ENCODE measurements at places on chromosomes 3 and 15.

DNA sequence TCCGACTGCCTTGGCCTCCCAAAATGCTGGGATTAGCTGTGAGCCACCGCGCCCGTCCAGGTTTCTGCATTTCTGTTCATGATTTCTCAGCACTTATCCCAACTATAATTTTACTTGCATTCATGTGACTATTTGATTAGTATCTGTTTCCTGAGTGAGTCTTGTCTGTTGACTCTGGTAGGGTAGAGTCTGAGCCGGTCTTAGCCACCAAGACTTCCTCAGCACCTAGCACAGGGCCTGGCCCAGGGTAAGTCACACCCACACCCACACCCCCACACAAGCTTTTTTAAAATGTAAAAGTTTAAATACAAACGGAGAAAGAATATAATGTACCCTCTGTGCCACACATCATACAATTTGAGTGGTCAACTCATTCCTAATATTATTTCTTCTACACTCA, 3.1 kb upstream of the SPATA12 start:
- DNase-seq: no peak

- no peak for DNase-seq
Measured at GRCh38 chr3:53217175-53217574, 38.6 kb downstream of the TKT start.

DNA sequence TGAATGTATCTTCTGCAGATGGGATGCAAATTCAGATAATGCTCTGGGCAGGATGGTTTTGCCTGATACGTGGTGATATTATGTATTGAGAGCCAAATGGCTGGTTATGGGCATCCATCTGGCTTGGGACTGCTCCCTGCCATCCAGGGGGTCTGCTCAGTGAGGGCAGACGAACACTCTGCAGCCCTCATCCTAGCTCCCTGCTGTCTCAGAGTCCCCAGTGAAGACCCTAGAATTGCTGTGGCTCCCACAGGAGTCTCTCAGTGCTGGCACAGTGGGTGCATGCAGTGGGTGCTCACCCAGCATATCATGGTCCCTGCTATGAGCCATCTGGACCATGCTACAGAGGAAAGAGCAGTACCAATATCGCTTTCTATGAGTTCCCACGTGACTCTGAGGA, 10.3 kb downstream of the CX3CR1 start:
- no peak for DNase-seq

GRCh38 chr15:38069511-38070011, 135.1 kb downstream of the TMCO5A start:
- no peak for DNase-seq

DNA sequence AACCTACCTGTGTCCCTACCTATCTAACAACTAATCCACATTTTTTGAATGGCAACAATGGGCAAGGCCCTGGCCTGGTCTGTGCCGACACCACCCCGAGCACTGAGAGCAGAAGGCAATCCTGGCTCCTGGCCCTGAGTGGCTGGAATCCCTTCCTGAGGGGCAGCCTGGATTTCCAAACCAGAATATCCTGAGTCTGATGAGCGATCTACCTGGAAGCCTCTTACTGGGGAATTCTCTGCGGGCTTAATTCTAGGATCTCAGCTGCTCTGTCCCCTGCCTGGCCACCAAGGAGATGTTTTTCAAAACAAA, 22.1 kb downstream of the ATP2B2 start:
- no peak for DNase-seq

GRCh38 chr3:45748068-45748467, 48.3 kb downstream of the SLC6A20 start:
- DNase-seq: no peak

DNA sequence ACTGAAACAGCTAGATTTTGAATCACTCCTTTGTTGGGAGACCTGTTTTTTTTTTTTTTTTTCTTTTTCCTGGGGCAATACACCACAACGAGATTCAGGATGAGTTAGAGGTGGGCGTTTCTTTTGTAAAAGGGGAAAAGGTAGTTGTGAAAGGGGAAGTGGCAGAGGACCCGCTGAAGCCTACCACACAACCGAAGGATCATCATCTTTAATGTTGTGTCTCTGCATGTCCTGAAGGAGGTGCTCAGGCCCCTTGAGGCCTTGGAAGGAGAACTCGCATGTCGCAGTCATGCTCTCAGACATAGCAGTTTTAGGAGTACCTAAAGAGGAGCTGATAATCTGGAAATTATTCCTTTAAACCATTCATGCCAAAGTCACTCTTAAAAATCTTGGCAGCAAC, 137.9 kb upstream of the LRIG1 start:
- no peak for DNase-seq

GRCh38 chr3:78900880-78901279, 866.9 kb downstream of the ROBO1 start:
- DNase-seq: no peak

- no peak for DNase-seq
Measured at GRCh38 chr15:33586786-33587697, 276.3 kb downstream of the RYR3 start.

DNA sequence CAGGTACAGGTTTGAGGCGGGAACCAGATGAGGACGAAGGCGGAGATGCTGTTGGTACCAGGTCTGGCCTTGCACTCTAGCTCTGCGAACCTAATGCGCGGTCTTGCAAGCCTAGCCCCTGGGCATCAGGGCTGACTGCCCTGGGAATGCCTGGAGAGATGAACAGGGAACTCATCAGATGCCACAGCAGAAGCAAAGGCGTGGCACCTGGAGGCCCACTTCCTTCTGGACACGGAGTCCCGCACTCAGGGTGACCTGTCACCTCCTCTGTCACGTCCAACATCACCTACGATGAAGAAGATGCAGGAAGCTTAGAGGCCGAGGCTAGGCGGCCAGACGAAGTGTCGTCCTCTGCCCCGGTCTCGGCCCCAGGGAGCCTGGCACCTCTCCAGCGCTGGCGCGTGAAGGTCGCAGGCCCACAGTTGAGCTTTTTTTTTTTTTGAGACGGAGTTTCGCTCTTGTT, 9.4 kb downstream of the RPLP1 start:
- no peak for DNase-seq
